ENCODE measurements at places on chromosomes 12 and 14.

- no peak for DNase-seq
These were observed 121.5 kb downstream of the PRKD1 start for GRCh38 chr14:29806124-29806517.

DNA sequence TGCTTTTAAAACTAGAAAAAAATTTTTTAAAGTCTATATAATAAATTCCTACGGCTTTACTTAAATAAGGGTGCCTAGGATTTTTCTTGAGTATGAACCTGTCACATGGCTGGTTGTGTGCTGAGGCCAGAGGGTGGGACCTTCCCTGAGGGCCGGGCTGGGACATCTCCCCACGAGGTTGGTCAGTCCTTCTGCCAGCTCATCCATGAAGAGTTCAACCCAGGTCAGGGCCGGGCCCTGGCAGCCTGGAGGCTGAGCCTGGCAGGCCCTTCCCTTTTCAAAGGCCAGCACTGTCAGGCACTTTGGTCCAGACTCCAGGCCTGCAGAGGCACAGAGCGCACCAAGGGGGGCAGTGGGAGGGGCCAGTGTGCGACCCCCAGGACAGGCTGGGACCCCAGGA is 31.7 kb downstream of the TNFAIP2 start:
- no peak for DNase-seq

DNA sequence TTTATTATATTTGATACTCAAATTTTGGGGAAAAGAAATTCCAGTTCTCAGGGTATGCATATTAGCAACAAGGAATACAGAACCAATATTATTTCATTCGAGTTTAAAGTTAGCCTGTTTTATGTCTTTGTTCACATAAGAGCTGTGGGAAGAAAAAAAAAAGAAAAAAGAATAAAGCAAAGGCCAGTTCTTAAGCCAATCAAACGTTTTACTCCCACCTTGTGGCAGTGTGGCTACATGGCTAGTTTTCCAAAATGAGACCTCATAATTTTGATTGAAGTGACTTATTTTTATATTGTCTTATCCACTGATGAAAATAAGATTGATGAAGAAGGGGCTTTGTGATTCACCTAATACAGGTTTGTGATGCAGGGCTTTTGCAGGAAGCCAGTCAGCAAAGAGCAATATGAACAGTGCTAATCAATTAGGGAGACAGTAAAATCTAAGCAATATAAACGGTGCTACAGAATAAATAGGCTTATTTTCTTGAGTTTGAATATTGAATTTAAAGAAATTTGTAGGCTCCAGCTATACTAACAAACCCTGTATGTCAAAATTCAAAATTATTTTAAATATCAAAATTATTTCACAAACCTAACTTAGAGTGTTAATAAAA is 624.1 kb upstream of the FOXG1 start:
- no peak for DNase-seq

DNA sequence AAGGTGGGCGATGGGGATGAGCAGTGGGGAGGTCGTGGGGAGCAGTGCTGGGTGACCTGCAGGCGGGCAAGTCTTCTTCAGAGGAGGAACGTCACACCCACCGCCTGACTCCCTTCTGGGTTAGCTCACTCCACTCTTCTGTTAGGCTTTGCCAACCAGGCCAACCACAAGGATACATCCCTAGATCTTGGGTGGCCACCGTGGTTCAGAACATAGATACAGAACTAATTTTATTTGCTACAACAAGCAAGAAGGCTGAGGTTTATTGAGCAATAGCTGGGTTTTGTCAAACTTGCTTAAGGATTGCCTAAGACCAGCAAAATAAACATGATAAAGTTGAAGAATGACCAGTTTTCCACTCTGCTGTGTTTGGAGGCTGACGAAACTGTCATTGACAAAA is 109.4 kb downstream of the DACT1 start:
- peak; percentile 5 for DNase-seq

- no peak for DNase-seq
These were observed 7.4 kb upstream of the OR10P1 start for GRCh38 chr12:55629058-55629841.
